CD8-positive, alpha-beta T cell (primary cell): ENCODE measurements at places on chromosomes 3 and 15. TPM values are rescaled to one million over a fixed set of nuclear protein-coding genes. Genes with fewer than 3 reads are reported as not detected.

Gene LRRC2
- 0.33 TPM for total RNA-seq

Gene FBXO22
- total RNA-seq = 6.1 TPM

Gene IL12A
- 2.3 TPM for total RNA-seq

Gene TMEM40
- total RNA-seq = not detected

Gene ANKUB1
- total RNA-seq = not detected

Gene ATP10A
- total RNA-seq = 17.6 TPM

Gene ZBED2
- total RNA-seq = 0.19 TPM

Gene ZPLD1
- not detected for total RNA-seq

Gene CCDC54
- total RNA-seq = not detected

Gene EPHB3
- not detected for total RNA-seq

Gene GRAMD2A
- total RNA-seq = not detected

Gene PAK6
- total RNA-seq = 1.1 TPM

Gene NR1I2
- total RNA-seq = 0.19 TPM

Gene MAP6D1
- total RNA-seq = not detected

Gene TRH
- total RNA-seq = not detected

Gene BNC1
- not detected for total RNA-seq

Gene KNG1
- total RNA-seq = not detected

Gene ARHGAP31
- total RNA-seq = 1.1 TPM

Gene C3orf20
- 0.22 TPM for total RNA-seq

Gene ATP13A3
- total RNA-seq = 52.8 TPM
